ENCODE measurements at places on chromosomes 4 and X.

- DNase-seq = no peak
Observed at GRCh38 chr4:2940267-2941137, 22.7 kb downstream of the NOP14 start.

DNA sequence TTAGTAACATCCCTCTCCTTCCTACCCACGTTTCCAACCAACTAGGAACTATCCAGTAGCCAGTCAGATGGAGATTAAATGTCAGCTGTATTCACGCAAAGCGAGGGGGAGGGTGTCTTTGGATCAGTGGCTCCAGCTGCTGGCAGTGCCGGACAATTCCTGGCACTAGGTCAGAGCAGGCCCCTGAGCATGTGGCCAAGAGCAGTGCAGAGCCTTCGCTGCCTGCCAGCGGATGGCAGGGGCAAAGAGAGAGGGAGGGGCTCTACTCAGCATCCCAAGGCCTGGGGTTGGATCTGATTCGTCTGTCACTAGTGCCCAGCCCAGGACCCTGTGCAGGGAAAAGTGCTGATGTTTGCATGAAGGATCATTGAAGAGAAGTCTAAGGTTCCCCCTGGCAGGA lies 28.7 kb upstream of the JAKMIP1 start:
- peak; percentile 56 for DNase-seq

DNA sequence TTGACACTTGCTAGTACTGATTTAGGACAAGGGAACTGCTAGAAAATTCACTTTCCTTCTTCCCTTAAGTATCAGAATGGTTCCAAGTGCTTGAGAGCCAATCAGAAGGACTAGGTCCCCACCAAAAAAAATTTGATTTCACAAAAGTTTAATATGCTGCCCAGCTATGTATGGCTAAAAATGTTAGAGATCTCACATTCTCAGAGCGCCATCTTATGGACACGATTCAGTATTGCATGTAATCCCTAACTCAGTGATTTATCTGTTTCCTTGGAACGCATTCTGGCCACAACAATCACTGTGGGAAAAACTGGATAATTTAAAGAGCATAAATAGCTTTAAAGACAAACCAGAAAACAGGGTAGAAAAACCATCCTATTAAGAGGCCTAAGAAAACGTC lies 255.1 kb upstream of the GPC4 start:
- no peak for DNase-seq

DNA sequence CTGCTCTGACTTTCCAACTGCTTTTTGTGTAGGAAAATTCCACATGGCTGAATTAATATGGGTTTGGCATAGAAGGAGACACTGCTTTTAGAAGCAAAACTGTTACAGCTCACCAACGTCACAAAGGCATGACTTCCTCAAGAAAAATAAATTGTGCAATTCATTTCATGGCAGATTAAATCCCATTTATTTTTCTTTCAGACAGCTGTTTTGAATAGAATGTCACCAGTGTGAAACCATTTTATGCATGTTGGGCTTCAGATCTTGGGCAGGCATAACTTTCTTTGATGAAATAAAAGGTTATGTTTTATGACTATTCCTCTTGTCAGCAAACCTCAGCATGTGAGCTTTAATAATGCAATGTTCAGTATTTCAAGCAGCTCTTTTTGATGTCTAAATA lies 542.8 kb downstream of the GALNTL6 start:
- no peak for DNase-seq

GRCh38 chrX:54194982-54195588 lies 12.0 kb upstream of the FAM120C start:
- no peak for DNase-seq

DNA sequence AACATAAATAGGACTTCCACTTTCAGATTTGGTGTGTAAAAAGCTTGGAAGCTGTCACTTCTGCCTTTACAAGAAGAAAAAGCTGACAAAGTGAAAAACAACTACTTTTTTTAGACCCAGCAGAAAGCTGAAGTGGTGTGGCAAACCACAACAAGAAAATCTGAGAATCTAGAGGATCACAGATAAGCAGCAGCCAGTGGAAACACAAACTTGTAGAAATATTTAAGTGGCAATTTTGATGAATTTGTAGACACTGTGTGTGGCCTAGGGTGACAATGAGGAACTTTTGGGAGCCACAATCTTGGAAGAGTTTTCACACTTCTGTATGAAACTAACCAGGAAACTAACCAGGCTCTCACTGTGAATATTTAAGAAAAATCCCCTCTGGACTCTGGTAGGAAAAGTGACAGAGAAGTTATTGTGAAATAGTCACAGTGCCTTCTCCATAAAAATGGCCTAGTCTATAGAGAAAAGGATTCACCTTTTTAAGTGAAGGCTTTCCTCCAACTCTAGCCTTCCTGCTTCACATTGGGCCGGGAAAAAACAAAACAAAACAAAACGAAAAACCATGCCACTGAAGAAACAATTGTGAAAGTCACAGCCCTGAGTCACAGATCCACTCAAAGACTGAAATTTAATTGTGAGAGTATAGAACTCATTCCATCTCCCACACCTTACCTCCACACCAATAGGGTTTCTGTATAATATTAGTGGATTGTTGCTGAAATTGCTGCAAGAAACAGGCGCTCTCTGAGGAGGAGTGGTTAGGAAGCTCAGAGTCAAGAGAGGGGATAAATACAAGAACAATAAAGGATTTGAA lies 26.7 kb upstream of the GUCY1A1 start:
- DNase-seq = no peak

DNA sequence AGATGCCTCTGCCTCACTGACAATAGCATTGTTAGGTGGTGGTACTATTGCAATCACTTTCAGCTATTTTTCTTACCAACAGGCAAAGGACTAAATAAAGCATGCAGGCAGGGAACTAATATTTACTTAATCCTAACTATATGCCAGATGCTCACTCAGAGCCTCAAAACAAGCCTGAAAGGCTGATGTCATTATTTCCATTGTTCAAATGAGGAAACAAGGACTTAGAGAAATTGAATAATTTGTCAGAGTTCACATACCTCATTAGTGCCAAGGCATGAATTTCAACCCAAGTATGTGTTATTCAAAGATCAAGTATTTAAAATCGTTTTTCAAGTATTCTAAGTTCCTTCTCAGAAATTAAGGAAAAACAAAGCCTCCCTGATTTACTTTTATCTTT lies 374.9 kb upstream of the TECRL start:
- no peak for DNase-seq

Measured in posterior cingulate gyrus (tissue), 11 donors.